Smooth muscle cell of trachea (primary cell): ENCODE measurements at places on chromosomes 12 and 14. TPM values are rescaled to one million over a fixed set of nuclear protein-coding genes. Genes with fewer than 3 reads are reported as not detected.

KRT72 gene
- total RNA-seq: not detected in 2 replicates

PMCH gene
- not detected in 2 replicates for total RNA-seq

ATXN7L3B gene
- 20.4 and 24.0 TPM in 2 replicates for total RNA-seq

HSPB8 gene
- total RNA-seq: 9.0 and 26.8 TPM in 2 replicates

NGB gene
- total RNA-seq: not detected in 2 replicates

CDKN3 gene
- total RNA-seq: 5.5 and 115 TPM in 2 replicates

DHRS2 gene
- total RNA-seq: 0.33 TPM in 1 of 2 replicates, not detected in the other

ZFYVE26 gene
- total RNA-seq: 23.3 and 26.0 TPM in 2 replicates

ABCB9 gene
- total RNA-seq: 13.2 and 16.7 TPM in 2 replicates

IGF1 gene
- total RNA-seq: under 0.01 and 0.83 TPM in 2 replicates
